HFF-Myc (cell line): ENCODE measurements at places on chromosomes 1 and 21.

DNA sequence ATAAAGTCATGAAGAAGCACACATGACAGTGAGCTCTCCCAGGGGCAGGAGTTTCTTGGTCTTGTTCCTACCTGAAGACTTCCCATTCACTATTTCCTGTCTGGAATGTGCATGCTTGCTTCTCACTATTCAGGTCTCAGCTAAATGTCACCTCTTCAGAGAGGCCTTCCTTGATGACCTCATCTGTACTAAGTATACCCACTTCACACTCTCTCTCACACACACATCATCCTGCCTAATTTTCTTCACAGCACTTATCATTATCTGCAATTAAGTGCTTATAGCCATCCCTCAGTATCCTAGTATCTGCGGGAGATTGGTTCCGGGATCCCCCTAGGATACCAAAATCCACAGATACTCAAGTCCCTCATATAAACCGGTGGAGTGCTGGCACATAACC is 146.4 kb upstream of the IVNS1ABP start:
- DNase-seq, result no peak

DNA sequence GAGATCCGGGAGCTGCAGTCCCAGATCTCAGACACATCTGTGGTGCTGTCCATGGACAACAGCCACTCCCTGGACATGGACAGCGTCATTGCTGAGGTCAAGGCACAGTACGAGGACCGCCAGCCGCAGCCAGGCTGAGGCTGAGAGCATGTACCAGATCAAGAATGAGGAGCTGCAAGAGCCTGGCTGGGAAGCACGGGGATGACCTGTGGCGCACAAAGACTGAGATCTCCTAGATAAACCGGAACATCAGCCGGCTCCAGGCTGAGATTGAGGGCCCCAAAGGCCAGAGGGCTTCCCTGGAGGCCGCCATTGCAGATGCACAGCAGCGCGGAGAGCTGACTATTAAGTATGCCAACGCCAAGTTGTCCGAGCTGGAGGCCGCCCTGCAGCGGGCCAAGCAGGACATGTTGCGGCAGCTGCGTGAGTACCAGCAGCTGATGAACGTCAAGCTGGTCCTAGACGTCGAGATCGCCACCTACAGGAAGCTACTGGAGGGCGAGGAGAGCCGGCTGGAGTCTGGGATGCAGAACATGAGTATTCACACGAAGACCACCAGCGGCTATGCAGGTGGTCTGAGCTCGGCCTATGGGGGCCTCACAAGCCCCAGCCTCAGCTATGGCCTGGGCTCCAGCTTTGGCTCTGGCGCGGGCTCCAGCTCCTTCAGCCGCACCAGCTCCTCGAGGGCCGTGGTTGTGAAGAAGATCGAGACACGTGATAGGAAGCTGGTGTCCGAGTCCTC is 25.5 kb downstream of the ETV3L start:
- DNase-seq, result peak; percentile 40

GRCh38 chr1:220682901-220683576 is 7.1 kb upstream of the C1orf115 start:
- no peak for DNase-seq

DNA sequence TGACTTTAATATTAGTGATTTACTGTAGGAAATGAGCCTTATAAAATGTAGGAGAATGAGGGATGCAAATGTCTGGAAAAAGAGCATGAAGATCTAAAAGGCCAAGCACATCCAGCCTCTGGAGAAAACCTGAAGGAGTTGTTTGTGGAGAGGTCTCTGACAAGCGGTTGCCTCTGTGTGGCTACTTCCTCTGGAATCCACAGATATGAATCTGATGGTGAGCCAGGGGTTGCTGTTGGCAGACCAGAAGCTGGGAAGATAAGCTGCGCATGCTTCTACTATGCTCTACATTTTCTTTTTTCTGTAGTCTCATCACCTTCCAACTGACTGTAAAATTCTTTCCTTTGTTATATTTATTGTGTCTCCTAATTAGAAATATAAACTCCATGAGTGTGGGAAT is 248.6 kb downstream of the OLFM3 start:
- DNase-seq, result no peak

GRCh38 chr1:226863446-226863845 is 7.0 kb upstream of the PSEN2 start:
- peak; percentile 39 for DNase-seq
